ENCODE measurements at places on chromosomes 1 and 21.

DNA sequence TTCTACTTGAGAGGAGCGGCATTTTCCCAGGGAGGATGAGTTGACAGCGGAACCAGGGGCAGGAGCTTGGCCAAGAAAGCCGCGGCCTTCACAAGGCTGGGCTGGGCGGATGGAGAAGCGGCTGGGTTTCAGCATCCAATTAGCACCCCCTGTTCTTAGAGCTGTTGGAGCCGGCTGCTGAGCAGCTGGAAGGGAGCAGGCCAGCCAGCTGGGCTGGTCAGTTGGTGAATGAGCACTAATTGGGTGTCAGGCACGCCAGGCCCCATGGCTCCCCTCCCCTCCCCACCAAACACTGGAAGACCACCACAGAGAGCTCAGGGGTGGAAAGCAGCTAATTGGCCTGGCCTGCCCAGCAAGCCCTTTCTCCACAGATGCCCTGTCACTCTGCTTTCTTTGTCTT is 245.6 kb downstream of the RRAGC start:
- no peak for DNase-seq

GRCh38 chr1:192789871-192790270 is 19.0 kb upstream of the RGS2 start:
- no peak for DNase-seq

DNA sequence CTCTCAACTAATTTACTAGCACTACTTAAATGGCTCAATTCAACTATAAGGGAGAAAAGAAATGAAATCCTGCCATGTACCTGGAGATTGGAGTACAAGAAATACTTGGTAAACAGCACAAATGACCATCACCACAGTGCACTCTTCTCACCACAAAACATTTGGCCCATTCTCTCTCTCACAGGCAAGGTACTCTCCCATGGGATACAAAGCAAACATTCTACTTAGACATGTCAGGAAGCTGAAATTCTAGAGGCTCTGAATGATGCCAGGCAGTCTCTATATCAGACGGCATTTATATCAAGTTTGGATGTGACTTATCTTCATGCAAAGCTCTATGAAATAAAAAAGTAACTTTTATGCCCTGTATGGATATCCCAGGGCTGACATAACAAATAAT is 72.5 kb downstream of the DPT start:
- no peak for DNase-seq

DNA sequence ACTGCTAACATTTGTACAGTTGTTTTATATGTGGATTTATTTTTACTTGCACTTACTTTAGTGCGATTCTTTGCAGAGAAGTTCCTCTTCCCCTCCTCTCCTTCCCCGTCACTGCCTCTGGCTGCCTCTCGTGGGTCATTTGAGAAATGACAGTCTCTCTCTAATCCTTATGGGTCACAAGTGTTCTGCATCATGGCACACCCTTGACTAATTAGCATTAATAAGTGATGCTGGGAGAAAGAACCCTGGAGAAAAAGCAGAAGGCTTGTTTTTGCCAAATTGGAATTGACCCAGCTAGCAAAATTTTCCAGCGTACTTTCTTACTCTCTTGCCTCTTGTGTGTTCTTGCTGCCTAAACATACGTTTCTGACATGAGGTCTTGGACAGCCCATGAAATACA is 301.2 kb downstream of the DUSP10 start:
- no peak for DNase-seq

- no peak for DNase-seq
Observed at GRCh38 chr1:51525295-51525694, 6.2 kb upstream of the EPS15 start.

GRCh38 chr21:28936036-28936435 is 56.6 kb downstream of the LTN1 start:
- DNase-seq: no peak

GRCh38 chr1:164265232-164265631 is 293.8 kb upstream of the PBX1 start:
- no peak for DNase-seq

DNA sequence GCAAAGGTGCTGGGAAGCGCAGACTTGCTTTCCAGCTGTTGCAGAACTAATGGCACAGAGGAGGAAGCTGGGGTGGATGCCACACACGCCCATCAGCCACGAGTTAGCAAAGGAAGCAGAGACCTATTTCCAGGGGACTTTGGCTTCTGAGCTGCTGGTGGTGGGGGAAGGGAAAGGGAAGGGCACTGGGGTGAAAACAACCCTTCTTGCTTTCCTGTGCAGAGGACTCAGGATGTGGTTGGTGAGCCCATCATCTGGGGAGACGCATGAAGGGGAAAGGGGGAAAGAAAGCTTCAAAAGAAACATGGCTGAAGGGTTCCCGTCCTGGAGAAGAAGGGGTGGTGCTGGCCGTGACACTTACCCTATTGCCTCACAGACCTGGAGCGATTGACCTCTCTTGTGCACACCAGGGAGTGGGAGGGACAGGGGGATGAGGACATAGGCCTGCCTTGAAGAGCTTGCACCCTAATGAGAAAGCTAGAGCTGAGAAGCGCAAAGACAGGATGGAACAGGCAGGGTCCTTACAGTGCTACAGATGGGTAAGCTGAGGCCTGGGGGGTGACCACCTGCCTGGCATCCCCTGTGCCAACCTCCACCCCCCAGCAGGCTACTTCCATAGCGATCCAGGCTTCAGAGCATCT is 140.8 kb upstream of the RAB4A start:
- peak; percentile 67 for DNase-seq

DNA sequence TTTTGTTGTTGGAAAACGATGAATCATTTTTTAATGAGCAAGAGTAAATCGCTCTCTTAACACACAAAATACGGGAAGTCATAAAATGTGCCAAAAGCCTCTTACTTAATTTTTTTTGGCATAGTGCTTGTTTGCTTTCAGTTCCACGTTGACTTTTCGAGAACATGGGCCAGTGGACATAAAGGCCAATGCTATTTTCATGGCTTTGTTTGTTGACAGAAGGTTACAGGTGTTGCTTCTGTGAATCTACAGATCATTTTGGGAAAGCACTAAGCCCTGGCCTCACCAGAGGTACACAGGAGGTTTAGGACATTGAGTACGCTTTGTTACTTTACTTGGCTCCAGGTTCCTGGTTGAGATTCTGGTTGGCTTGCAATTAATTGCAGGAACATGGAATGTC is 199.4 kb upstream of the HMCN1 start:
- no peak for DNase-seq

- peak; percentile 28 for DNase-seq
Observed at GRCh38 chr1:156845055-156845952, 13.6 kb downstream of the INSRR start.

GRCh38 chr1:211580303-211580687 is 1.3 kb upstream of the SLC30A1 start:
- DNase-seq: no peak

- no peak for DNase-seq
Observed at GRCh38 chr1:244599937-244600350, 53.0 kb upstream of the DESI2 start.

DNA sequence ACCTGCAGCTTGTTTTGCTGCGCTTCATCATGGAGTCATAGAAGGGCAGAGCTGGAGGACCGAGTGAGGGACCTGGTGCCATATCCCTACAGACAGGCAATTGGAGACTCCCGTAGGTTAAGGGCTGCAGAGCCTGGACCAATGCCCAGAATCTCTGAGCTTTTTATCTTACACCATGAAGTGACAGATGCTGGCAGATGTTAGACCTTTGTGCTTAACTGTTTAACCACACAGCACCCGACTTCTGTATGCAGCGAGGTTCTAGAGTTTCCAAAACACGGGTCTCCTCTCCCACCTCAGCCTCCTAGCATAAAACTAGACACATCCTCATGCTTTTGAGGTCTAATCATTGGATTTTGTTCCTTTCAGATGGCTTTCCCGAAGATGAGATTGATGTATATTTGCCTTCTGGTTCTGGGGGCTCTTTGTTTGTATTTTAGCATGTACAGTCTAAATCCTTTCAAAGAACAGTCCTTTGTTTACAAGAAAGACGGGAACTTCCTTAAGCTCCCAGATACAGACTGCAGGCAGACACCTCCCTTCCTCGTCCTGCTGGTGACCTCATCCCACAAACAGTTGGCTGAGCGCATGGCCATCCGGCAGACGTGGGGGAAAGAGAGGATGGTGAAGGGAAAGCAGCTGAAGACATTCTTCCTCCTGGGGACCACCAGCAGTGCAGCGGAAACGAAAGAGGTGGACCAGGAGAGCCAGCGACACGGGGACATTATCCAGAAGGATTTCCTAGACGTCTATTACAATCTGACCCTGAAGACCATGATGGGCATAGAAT is 47.6 kb downstream of the B3GALT5 start:
- no peak for DNase-seq

DNA sequence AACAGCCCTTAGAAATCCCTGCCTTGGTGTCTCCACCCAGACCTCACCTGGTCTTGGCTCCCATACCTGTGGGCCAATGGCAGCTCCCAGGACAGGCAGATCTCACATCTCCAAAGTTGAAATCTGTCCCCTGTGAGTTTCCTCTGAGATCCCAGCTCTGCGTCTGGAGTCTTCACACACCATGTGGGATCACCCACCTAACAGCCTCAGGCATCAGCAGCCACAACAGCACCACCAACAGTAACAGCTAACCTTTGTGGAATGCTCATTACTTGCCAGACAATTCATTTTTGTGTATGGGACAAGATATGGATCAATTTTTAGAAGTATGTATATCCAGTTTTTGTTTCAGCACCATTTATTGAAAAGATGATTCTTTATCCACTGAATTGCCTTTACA is 523.2 kb downstream of the MATN1 start:
- DNase-seq: no peak

GRCh38 chr1:197918807-197919345 is 1.7 kb downstream of the LHX9 start:
- DNase-seq: no peak

GRCh38 chr21:26918323-26919079 is 48.4 kb downstream of the ADAMTS5 start:
- DNase-seq: no peak

- DNase-seq: no peak
Observed at GRCh38 chr21:39951183-39952101, 84.2 kb downstream of the PCP4 start.

DNA sequence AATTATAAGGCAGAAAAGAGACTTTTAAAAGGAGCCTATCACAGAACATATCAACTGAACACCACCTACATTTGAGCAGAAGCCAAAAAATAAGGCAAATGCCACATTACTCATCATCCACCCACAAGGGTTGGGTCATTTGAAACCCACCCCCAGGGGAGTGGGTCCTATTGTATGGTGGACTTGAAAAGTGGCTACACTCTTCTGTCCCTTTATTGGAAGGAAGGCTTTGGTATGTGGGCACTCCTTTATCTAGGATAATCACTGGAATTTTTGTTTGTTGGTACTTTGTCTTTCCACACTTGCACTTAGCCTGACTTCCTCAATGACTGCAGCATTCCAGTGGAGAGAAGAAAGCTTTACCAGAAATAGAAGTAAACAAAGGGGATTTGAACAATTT is 157.2 kb upstream of the COL11A1 start:
- DNase-seq: no peak

GRCh38 chr21:39840373-39841097 is 26.7 kb upstream of the PCP4 start:
- no peak for DNase-seq

DNA sequence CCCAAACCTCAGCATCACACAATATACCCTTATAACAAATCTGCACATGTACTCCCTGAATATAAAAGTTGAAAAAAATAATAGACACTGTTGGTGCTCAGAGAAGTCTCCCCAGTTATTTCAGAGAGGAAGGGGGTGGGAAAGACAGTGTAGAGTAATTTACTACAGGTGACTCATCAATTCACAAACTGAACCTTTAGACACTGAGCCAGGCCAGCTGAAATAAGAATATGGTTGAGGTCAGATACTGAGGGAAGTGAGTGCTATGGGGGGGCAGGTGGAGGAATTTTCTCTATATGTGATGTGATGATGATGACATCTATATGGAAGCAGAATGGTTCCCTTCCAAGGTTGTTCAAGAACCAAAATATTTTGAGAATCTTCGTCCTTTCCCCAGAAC is 50.1 kb downstream of the MRPL39 start:
- DNase-seq: no peak

DNA sequence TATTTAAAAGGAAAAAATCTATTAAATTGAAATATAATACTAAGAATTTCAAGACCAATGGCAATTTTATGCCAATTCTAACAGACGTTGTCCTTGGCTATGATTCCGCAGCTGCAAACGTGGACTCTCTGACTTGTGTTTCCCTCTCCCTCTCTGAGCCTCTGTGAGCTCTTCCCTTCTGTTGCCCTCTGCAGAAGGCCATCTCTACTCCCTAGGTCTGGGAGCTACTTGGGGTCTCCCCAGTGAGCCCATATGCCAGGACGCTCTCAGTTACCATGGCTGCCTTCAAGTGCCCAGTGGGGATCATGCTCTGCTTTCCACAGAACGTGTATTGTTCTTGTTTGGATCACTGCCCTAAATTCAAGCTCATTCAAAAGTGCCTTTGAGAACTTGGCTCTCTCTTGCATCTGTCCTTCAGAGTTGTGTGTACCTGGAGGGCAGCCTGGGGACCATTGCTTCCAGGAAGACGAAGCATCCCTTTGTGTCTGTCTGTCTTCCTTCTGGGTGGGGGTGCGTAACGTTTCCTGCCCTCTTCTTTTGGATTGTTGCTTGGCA is 97.5 kb upstream of the TSPAN2 start:
- DNase-seq: no peak

GRCh38 chr21:43881283-43881682 is 16.3 kb downstream of the AGPAT3 start:
- DNase-seq: no peak

DNA sequence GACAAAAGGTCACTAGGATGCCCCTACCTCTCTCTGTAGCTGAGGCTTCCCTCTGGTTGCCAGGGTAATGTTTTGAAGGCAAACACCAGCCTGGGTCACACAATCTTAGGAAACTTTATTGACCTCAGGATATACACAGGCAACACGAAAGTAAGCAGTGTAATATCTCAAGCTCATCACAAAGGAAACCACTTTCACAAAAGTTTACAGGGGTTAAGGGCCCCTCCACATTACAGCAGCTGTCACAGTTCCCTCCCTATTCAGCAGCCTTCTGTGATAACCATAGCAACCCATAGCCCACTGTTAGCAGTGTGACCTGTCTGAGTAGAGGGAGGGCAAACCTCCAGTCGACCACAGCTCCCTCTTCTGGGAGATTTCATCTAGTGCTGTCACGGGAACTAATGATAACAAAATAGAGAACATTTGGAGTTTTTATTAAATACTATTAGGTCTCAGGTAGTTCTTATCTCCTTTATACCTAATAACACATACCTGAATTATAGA is 149.8 kb downstream of the PTPRC start:
- no peak for DNase-seq

GRCh38 chr21:42534421-42535378 is 21.0 kb downstream of the SLC37A1 start:
- DNase-seq: no peak

DNA sequence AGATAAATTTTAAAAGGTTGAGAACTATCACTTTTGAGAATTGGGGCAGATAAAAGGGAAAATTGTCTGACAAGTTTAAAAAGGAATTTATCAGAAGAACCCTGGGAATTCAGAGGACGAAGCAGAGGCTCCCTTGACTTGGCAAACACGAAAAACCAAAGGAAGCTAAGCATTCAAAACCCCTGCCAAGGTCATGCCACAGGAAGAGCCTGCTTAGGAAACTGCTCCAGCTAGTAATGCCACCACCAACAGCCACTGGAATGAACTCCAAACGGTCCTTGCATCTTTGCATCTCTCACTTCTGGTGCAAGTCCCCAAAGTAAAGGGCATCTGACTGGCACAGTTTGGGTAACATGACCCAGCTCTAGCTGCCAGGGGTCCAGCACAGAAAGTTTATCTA is 7.2 kb downstream of the GPBP1L1 start:
- DNase-seq: no peak

- DNase-seq: no peak
Observed at GRCh38 chr1:55580845-55581332, 365.7 kb upstream of the USP24 start.
